ENCODE measurements at places on chromosomes 7 and 10.

GRCh38 chr7:100351657-100352058, 6.3 kb upstream of the PILRB start:
- peak; percentile 36 for DNase-seq

GRCh38 chr10:45197816-45198485, 117.5 kb downstream of the OR13A1 start:
- no peak for DNase-seq

- DNase-seq = no peak
Observed at GRCh38 chr10:27100813-27101347, 586 bp upstream of the ANKRD26 start.

DNA sequence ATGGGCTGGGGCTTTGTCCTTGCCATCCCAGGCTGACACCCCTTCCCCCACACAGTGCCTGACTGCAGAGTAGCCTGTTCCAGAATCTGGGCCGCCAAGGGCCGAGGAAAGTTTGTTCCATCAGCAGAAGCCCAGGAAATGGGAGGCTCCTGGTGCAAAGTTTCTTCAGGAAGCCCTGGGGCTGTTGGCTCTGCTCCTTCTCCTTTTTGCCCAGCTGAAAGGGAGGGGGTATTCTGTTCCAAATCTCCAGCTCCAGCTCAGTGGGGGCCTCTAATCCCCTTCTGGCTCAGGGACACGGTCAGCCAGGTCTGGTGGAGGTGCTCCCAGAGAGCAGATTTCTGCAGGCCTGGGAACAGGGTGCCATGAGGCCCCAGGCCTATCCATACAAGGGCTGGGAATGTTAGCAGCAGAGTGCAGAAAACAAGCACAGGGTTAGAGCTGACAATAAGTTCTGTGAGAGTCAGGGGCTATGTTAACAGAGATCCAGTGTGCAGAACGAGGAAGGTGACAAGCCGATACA, 399.5 kb downstream of the RPS24 start:
- DNase-seq = peak; percentile 50

DNA sequence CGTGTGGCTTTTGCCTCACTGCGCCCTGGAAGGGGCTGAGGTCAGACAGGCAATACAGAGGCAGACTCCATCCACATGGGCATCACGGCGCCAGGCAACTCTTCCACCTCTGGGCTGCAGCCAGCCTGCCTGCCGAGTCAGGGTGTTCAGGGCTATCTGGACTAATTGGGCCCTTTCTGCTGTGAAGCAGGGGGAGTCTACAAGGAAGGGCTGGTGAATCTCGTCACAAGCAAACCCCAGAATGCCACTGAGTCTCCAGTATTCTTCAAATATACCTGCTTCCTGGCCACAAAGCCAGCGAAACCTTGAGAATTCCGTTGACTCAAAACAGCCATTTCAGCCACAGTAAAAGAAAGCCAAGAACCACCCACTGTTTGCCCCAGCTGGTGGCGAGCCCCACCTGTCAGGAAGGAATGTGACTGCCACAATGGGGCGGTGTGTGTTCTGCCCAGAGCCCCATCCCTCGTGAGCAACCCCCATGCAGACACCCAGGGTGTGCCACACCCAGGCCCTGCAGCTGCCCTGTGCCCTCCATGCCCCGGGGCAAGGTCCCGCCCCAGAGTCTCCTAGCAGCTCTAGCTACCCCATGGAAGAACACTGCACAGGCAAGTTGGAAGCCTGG, 117.3 kb downstream of the FAM53B start:
- DNase-seq = no peak

- peak; percentile 97 for DNase-seq
Observed at GRCh38 chr10:32139223-32140073, 83.2 kb upstream of the KIF5B start.

- no peak for DNase-seq
Observed at GRCh38 chr10:26887611-26888215, 27.0 kb upstream of the ABI1 start.

- DNase-seq = no peak
Observed at GRCh38 chr7:134051020-134051419, 76.1 kb upstream of the LRGUK start.

DNA sequence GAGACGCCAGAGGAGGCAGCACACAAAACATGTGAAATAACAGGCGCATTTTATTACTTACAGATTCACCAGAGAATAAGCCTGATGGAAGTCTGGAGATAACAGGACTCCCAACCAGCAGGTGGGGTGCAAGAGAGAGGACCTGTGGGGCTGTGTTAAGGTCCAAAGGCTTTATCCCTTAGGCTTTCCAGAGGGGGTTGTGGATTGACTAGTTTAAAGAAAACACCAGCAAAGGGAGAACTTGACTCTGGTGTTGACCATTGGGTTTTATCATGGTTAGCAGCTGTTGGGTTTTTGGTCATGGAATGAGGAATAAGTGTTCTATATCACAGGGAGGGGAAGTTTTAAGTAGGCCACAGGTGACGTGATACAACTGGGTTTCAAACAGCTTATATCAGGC, 1.6 kb upstream of the CRPPA start:
- DNase-seq = no peak

GRCh38 chr7:17456541-17456940, 158.1 kb downstream of the AHR start:
- DNase-seq = no peak

DNA sequence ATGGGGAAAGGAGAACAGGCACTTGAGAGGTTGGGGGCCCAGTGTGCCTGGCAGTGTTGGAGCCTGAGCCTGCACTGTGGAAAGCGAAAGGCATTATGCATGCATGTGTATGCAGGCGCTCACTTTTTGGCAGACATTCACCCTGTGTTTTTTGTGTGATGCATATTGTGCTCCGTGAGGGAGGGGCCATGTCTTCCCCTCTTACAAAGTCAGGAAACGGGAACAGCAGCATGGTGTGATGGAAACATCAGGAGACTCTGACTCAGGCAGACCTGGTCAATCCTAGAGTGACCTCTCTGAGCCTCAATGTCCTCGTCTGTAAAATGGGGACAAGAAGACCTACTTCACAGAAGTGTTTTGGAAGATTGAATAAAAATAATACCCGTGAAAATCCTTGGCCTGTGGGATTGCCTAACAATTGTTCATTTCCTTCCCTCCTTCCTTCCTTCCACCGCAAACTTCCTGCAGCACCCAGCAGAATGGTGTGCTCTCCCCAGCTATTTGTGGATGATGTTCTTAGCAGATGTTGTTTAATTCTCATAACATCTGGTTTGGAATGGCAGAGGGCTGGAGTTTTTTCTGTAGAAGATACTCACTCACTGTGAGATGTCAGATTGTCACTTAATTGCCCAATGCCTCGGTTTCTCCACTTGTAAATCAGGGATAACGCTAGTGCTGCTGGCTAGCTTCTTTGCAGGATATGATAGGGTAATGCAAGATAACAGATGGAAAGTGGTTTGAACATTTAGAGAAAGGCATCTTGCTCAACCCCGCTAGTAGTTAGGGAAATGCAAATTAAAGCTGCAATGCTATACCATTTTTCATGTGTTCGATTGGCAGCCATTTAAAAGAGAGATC, 39.8 kb downstream of the CDH23 start:
- peak; percentile 41 for DNase-seq

DNA sequence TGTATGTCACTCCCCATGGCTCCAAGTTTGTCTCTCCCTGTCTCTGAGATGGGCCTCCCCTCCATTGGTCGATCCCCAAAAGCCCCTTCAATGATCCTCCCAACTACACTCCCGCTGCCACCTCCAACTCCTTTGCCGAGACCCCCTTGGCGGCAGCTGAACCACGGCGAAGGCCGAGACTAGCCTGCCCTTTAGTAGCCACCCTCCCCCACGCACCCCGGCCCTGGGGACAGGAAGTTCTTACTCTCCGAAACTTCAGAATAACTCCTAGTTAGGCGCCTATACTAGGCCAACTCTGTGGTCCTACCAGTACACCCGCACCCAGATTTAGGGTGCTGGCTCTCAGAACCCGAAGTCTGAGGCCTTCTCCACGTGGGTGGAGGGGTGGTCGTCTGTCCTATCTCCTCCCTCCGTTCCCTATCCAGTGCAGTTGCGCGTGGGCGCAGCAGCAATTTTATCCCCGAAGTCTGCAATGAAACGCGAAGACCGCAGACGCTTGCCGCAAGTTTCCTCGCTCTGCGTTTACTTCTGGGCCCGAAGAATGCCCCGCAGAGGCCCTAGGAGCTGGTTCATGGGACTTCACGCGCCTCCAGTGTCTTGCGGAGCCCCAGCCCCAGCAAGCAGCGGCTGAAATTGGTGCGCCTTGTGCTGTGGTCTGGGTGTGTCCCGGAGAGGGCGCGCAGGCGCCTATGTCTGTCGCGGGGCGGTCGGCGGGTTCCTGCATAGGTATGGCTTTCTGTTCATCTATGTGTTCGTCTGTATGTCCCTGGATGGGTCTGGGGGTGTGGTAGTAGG, 82.6 kb upstream of the SLF2 start:
- peak; percentile 74 for DNase-seq

- DNase-seq = no peak
Observed at GRCh38 chr10:13117841-13118783, 18.1 kb downstream of the OPTN start.

GRCh38 chr7:34087892-34088891, 182.9 kb downstream of the BMPER start:
- DNase-seq = peak; percentile 91

Data from endodermal cell (in vitro differentiated cells).